ENCODE measurements at places on chromosomes 16 and 17.

- no peak for DNase-seq
These were observed 372.5 kb downstream of the SNX29 start for GRCh38 chr16:12348733-12349704.

GRCh38 chr17:3796110-3796821 is 4.7 kb downstream of the ITGAE start:
- DNase-seq, result peak; percentile 87

DNA sequence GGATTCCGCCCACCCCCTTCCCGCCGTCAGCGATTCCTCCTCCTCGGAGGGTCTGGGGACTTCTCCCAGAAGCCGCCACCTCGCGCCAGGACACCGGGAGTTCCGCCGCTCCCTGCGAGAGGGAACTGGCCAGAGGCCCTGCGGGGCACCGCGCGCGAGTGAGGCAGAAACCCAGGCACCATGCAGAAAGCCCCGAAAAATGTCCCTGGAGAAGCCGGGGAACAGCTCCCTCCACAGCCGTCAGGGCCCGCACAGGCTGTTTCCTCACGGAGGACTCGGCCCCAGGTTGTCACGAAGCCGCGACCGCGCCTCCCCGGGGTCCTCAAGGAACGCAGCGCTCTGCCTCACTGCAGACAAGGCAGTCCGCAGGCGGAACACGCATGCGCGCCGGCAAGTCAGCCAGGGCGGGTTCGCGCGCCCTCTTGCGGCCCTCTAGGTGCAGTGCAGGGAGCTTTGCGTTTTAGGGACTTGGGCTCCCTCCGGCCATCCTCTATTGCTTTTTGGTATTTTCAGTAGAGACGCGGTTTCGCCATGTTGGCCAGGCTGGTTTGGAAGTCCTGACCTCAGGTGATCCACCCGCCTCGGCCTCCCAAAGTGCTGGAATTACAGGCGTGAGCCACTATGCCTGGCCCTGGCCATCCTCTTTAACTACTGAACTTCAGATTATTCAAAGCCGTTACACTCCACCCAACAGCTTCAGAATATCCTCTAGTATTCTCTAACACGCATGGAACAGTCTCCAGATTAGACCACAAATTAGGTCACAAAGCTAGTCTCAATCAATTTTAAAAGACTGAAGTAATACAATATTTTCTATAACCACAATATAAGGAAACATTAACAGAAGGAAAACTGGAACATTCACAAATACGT is 20.3 kb upstream of the ZNF287 start:
- DNase-seq, result peak; percentile 91

DNA sequence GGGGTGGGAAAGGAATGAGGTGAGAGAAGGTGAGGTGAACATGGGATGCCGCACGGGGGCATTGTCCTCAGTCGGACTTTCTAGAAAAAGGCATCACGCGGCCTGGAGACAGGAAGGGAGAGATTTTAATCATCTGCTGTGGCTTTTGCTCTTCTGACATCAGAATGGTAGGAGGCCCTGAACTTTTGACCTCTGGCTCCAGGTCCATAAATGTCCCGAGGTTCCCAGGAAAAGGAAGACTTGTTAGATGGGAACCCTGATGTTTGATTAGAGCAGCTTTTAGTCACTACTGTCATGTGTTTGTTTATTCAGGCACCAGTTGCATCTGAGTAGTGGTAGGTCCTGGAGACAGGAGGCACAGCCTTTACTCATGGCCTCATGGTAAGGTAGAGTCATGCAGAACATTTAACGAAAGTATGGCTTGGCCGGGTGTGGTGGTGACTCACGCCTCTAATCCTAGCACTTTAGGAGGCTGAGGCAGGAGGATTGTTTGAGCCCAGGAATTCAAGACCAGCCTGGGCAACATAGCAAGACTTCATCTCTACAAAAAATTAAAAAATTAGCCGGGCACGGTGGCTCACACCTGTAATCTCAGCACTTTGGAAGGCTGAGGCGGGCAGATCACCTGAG is 203.1 kb downstream of the MSI2 start:
- DNase-seq, result no peak

DNA sequence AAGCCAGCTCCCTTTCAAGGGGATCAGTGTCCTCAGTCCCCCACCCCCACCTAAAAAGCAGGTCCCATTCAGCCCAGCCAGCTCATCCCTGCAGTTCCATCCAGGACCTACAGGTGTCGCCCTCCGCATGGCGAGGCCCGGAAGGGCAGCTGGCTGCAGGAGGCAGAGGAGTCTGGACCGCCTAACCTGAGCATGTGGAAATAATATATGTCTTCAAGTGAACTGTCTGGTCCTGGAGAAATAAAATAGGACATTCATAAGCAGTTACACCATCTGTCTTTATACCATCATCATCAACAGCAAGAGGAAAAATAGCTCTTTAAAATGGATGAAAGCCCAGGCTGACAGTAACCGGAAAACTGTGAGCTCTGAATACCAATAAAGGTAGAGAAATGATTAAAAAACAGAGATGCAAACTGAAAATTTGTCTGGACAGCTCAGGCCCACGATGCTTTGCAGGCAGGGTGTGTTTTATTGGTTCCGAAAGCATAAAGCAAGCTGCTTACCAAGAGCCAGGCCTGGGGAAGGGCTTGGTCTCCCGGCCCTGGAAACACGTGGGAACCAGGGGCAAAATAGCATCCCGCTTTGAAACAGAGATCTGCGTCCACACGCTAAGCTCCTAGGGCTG is 215.2 kb downstream of the ZFHX3 start:
- DNase-seq, result peak; percentile 61

GRCh38 chr17:11264183-11264871 is 23.3 kb downstream of the SHISA6 start:
- DNase-seq, result no peak

DNA sequence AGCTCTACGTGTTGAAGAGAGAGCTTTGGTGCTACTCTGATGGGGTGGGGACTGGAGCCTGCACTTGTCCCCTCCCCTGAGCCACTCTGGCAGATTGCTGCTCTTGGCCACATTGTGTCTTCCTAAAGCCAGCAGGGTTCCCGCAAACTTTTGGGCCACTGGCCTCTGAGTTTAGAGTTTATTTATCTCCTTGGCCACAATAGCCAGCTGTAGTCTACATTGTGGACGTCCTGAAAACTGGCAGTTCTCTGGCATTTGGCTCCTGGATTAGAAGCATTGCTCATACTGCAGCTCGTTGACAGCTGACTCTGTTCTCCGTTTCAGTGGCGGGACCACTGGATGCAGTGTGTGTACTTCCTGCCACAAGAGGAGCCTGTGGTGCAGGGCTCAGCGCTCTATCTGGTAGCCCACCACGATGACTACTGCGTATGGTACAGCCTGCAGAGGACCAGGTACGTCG is 34.6 kb downstream of the PRMT7 start:
- DNase-seq, result no peak

DNA sequence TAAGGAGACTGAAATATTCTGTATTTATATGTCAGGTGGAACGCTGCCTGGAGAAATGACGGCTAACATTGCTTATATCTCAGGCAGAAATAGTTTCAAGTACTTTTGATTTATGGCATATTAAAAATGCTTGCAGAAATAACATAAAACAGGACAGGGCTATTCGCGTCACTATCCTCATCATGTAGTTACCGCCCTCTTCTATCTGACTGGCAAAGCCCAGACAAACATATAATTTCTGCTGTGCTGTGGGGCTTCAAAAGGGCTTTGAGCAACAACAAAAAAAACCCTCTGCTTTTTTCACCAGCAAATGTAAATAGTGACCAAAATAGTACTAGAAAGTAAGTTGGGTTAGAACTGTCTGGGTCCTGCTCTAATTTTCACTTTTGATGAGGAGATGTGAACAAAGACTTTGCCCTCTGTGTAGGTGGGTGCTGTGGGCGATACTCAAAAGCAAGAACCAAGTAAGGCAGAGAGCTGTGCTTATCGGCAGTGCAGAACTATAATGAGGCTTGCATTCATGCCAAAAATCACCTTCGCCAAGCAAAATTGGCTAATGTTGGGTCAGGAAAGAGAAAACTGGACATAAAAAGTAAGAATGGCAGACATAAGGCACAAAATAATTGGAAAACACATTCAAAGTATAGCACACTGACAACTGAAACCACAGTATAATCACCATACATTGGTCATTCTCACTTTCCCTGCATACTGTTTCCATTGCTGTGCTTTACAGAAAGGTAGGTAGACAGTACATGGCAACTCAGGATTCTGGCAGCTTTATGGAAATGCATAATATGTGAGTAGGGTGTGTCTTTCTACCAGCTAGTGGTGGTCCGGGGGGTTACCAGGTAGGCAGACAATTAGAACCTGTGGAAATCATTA is 151.2 kb upstream of the AXIN2 start:
- no peak for DNase-seq

- DNase-seq, result no peak
These were observed 4.6 kb upstream of the RBFOX3 start for GRCh38 chr17:79615446-79615845.

DNA sequence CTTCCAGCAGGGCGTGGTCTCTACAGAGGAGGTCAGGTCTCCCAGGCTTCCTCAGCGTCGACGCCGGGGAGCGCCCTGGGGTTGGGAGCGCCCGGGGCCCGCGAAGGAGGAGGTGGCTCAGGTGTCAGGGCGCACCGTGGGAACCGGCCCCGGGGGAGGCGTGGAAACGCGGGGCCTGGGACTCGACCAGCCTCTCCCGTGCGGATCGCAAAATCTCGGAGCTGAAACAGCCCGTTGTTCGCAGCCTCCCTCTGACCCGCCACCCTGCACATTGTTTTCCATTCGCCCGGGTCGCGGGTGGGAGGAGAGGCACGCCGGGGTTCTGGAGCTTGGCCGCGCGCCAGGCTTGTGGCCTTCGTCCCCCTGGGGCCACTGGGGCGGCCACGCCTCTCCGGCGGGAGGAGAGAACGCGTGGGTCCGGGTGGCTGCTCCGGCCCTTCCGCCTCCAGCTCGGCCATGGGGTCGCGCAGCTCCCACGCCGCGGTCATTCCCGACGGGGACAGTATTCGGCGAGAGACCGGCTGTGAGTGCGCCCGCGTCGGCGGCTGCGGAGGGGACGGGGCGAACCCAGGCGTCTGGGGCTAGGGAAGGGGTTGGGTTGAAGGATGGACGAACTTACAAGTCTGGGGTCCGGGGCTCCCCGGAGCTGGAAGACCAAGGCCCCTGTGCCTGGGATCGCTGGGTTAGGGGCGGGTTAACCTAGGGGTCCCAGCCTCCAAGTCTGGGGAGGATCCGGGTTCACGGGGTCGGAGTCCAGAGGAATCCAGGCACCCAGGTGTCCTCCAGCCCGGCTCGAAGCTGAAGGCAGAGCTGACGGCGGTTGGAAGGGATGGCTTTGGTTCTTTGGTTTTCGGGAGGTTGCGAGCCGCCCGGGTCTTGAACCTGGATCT is at the start of gene CHP2:
TSS of gene CHP2 (plus strand) at position 433 of the 890 bp plus-strand sequence. CDS start at position 457, 24 bp downstream.
- DNase-seq, result no peak

- DNase-seq, result no peak
These were observed at the start of gene KRTAP4-6 for GRCh38 chr17:41140360-41141131. Gene KRTAP4-6, minus strand, starts transcription at chr17:41140544. Its CDS starts 57 bp downstream, at chr17:41140487.

- DNase-seq, result no peak
These were observed 9.5 kb upstream of the IGFBP4 start for GRCh38 chr17:40433551-40434415.

DNA sequence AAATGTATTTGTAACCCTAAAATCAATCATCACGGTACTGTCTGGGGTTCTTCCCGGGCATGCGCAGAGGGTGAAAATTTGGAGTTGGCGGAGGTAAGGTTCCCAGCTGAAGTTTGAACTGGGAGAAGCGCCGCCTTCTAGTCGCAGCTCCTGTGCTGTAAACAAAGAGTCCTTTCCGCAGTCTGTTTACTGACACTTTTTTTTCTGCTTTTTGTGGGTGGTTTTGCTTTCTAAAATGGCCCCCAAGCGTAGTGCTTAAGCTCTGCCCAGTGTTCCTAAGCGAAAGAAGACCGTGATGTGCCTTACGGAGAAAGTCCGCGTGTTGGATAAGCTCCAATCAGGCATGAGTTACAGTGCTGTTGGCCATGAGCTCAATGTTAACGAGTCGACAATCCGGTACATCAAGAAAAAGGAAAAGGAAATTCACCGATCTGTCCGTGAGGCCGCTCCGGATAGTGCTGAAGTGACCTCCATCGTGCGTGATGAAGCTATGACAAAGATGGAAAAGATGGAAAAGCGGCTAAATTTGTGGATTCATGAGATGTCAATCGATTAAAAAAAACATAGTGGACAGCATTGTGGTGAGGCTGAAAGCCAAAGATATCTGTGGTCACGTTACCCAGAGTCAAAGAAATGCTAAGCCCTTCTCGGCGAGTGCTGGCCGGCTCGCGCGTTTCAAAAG is 570 bp upstream of the CFDP1 start:
- DNase-seq, result no peak

GRCh38 chr17:72970246-72970645 is 122.2 kb downstream of the SLC39A11 start:
- no peak for DNase-seq
